ENCODE measurements at places on chromosomes 13 and 19. TPM values are rescaled to one million over a fixed set of nuclear protein-coding genes. Genes with fewer than 3 reads are reported as not detected.

The SIGLEC8 gene
- not detected for total RNA-seq

The GPI gene
- total RNA-seq: 111 TPM

The LACC1 gene
- total RNA-seq: 9.1 TPM

The ZNF880 gene
- 30.0 TPM for total RNA-seq

The NAPSA gene
- under 0.01 TPM for total RNA-seq

The C3 gene
- 1.6 TPM for total RNA-seq

The ZNF154 gene
- 1.7 TPM for total RNA-seq

Data from fibroblast of villous mesenchyme (primary cell).